Type B pancreatic cell (in vitro differentiated cells): ENCODE measurements at places on chromosomes 11 and 22. TPM values are rescaled to one million over a fixed set of nuclear protein-coding genes. Genes with fewer than 3 reads are reported as not detected.

GRCh38 chr11:134024420-134025081 lies 44.3 kb upstream of the JAM3 start:
- no peak for DNase-seq

The CDC42BPG gene
- total RNA-seq: 20.1 and 47.7 TPM in 2 replicates

DNA sequence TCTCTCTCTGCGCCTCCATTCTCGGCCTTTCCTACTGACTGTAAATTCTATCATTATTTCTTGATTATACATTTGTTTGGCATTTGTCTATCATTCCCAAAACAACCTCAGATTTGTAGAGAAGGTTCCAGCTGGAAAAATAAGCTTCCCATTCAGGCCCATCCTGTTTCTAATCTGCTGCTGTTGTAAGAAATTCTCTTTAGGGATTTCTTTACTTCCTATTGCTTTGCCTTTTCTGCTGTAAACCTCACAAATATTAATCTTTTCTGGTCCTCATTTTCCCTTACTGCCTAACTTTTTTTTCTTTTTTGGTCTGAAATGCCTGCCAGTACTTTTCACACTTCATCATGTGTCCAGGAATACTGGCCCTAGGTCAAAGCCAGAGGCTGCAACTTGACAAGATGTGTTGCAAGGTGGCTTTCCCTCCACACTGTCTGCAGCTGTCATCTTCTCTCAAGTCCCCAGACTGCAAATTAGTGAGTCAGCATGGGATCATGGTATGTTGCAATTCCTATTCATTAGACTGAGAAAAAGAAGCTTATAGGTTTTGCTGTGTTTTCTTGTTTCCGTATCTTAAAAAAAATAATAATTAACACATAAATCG lies 858.7 kb upstream of the CHORDC1 start:
- no peak for DNase-seq

- no peak for DNase-seq
These were observed 36.3 kb downstream of the CD82 start for GRCh38 chr11:44601471-44602370.

DNA sequence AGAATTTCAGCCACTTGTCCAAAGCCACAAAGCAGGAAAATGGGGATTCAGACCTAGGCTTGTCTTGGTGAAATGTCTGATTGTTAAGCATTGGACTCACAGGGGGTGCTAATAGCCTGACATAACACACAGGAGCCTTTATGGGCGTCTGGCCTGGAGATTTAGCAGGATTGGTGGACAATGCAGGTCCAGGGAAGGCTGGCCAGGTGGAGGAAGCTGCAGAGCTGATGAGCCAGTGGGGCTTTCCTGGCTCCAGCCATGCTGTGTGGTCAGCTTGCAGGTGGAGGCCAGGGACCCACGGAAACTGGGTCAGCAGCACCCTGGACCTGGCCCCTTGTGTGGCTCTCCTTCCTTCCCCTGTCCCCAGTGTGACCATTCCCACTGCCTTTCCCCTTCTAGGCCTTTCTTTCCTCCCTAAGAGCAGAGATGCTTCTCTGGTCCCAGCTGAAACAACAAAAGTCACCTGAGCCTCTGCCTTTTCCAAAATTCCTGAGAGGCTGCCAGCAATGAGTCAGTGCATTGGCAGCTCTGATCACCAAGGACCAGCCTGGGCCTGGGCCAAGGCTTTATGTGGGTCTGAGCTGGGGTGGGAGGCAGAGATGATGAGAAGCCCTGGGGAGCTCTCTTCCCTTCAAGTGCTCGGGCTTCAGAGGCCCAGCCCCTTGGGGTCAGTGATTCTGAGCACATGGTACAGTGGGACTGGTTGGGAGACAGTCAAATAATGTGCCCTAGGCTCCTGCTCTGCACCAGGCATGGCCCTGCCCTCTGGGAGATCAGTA lies 85.2 kb downstream of the CCDC81 start:
- DNase-seq: no peak

DNA sequence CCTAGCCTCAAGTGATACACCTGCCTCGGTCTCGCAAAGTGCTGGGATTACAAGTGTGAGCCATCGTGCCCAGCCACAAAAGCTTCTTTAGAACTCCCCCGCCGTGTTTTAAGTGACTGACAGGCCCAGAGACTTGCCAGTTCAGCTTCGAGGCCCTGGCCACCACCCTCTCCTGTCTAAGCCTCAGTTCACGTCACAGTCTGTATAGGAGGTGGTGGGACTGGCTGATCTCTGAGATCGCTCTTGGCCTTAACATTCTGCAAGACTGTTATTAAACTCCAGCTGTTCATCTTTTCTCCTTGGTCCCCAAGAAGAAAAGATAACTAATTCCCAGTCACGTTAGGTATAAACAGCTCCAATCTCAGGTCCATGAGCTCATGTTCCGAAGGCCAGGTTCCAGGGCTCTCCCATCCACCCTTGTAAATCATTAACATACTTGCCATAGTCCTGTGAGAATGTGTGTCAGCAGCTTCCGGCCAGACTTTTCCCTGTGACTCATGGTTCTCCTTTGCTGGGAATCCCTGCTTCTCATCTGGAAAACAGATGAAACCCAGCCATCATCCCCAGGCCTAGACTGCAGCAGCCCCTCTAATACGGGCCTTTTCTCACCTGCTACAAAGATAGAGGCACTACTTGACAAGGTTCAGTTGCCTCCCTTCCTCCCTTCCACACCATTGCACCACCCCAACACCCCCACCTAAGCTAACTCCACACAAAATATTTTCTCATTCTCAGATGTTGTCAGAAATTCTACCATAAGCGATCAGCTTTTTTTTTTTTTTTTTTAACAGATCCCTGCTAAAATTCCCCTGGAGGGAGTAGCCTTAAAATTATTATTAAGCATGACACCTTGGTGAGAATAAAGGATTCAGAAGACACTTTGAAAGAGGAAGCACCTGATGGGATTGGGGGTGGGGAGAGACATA lies 5.6 kb upstream of the KIAA0930 start:
- no peak for DNase-seq

GRCh38 chr11:121389651-121390050 lies 62.5 kb upstream of the SORL1 start:
- no peak for DNase-seq

The PRODH gene
- total RNA-seq: 16.1 and 19.0 TPM in 2 replicates

- no peak for DNase-seq
These were observed 4.5 kb downstream of the GAL start for GRCh38 chr11:68688881-68689280.

- no peak for DNase-seq
These were observed 14.5 kb downstream of the ADAMTS15 start for GRCh38 chr11:130462931-130463330.

The OR2AG1 gene
- total RNA-seq: not detected in 2 replicates

DNA sequence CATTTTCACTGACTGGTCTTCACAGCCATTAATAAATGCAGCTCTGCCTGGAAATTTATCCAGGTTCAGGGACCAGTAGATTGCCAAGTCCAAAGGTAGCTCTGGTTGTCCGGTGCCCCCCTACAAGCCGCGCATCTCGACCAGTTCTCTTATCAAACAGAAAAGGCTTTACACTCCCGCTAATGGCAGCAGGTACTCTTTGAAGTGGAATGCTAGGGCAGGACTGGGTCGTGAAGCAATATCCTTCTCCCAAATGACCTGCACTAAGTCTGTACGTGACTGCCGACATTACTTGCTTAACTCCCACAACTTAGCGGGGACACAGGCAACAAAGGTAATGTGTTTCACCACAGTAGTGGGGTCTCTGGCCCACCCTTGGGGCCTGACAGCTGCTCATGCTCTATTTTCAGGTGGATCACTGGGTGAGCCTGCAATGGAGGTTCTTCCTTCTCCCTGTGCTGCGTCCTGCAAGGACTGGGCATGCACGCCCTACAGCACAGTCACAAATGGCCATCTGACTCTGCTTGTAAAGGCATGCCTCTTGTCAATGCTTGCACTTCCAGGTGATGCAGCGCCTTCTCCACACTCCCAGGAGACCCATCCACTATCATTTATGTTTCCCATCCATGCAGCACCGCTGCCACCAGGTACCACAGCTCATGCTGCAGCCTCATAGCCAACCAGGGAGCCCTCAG lies 96.1 kb upstream of the CTSC start:
- DNase-seq: no peak

DNA sequence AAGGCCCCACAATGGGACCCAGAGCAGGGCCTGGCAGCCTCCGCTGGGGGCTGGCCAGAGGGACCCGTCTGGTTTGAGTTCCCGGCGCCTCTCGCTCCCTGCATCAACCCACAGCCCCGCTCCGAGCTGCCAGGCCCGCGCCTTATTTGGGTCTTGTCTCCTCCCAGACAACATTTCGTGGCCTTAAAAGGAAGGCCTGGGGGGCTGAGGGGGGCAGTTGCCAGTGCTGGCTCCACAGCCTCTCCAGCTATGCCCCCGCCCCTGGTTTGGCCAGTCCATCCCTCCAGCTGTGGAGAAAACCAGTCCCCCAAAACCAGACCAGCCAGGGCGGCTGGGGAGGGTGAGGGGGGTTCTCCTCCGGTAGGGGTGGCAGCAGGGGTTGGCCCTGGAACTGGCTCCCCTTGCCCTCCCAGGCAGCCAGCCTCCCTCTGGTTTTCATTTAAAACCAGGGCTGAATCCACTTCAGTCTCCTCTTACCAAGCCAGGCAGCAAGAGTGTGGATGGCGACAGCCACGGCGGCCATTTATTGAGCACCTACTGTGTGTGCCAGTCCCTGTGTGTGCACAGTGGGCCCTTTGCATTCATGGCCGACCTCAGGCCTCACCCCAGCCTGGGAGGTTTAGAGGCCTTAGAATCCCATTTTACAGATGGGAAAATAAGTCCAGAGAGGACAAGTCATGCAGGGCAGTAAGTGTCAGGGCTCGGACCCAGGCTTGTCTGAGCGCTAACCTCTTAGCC lies 18.6 kb downstream of the EMID1 start:
- DNase-seq: no peak

The FJX1 gene
- 7.8 and 38.8 TPM in 2 replicates for total RNA-seq

DNA sequence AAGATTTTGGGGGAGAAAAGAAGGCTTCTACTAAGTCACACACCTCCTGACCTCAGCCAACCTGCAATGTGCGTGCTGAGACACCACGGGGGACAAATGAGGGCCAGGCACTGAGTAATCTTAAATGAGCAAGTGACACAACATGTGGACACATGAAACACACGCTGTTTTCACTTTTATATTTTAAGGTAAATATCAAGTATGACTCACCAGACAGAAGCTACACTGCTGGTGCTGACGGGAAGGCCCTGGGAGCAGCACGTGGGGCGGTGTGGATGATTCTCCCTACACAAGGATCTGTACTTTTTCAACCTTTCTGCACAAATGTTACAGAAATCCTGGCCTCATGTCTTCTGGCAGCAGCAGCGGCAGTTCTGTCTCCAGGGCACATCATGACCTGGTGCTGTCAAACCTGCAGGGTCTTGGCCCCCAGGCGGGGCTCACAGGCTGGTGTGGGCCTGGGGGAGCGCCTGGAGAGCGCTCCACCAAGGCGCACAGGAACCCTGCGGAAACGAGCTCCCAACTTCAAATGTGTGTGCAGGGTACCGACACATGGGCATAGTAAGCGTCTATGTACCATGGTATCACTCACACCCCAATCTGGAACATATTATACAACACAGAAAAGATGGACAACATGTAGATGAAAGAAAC lies 61.7 kb downstream of the DGCR2 start:
- peak; percentile 58 for DNase-seq

GRCh38 chr11:535519-536454 lies at the start of gene HRAS:
Gene HRAS (minus strand): TSS chr11:535576.
- peak; percentile 98 for DNase-seq

- DNase-seq: no peak
These were observed 20.2 kb upstream of the PRDM10 start for GRCh38 chr11:130022799-130023198.

The XKR3 gene
- not detected in 2 replicates for total RNA-seq

DNA sequence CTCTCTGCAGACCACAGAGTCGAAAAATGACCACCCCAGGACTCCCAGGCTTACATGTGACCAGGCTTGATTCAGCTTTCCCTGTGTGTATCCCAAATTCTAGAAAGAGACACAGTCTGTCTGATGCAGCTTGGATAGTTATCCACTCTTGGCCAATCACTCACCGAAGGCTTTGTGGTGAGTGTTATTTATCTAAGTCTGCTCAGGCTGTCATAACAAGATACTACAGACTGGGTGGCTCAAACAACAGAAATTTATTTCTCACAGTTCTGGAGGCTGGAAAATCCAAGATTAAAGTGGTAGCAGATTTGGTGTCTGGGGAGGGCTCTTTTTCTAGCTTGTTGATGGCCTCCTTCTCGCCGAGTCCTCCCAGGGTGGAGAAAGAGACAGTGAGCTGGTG lies 63.2 kb downstream of the ZBTB16 start:
- DNase-seq: no peak

- no peak for DNase-seq
These were observed 294.6 kb downstream of the BUD13 start for GRCh38 chr11:116478205-116478604.

DNA sequence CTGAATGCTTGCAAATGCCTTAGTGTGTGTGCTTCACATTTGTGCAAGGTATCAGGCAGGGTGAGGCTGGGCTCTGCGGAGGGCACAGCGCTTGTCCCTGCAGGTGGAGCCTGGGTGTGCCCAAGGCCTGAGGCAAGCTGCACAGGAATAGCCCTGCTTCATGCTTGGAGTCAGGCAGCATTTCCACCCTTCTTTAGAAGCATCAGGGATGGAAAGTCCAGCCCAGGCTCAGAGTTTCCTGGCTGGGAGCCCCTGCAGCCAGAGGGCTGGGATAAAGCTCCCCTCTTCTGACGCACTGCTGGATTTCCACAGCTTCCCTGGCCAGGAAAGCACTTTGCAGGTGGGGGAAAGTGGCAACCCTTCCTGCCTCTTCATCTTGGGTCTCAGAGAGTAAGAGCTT lies 63.4 kb downstream of the GALNT18 start:
- DNase-seq: no peak

DNA sequence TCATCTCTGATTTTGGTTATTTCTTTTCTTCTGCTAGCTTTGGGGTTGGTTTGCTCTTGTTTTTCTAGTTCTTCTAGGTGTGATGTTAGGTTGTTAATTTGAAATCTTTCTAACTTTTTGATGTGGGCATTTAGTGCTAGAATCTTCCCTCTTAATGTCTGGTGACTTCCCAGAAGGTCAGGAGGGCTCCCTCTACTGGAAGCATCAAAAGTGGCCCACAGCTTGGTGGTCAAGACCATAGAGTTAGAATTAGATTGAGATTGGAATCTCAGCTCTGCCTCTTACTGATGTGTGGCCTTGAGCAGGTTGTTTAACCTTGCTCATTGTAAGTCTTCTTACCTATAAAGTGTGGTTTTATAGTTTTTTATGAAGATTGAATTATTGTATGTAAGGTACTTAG lies 99.3 kb downstream of the FDX1 start:
- no peak for DNase-seq

The MAPK8IP1 gene
- total RNA-seq: 23.7 and 24.4 TPM in 2 replicates

The C11orf97 gene
- not detected in 2 replicates for total RNA-seq

GRCh38 chr22:22689621-22690345 lies 45.4 kb downstream of the GGTLC2 start:
- no peak for DNase-seq

- no peak for DNase-seq
These were observed 77.3 kb upstream of the ATXN10 start for GRCh38 chr22:45594123-45594941.

The SMTN gene
- 27.1 and 54.0 TPM in 2 replicates for total RNA-seq

DNA sequence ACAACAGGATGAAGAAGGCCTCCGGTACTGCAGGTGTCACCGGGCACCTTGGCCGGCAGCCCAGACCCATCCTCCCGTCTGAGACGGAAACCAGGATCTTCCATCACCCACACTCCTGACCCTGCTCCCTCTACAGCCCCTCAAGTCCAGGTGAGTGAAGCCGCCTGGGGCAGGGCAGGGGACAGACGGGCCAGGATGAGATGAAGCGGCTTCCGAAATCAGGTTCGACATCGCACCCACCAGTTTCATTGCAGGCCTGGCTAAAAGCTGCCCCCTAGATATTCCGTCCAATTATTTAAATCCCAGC lies 639.1 kb downstream of the TBC1D22A start:
- DNase-seq: no peak

The RIC3 gene
- 7.0 and 12.0 TPM in 2 replicates for total RNA-seq
